Uterus (tissue), 4 donors: ENCODE measurements at places on chromosomes 6 and 20.

- DNase-seq = no peak
These were observed 50.7 kb downstream of the PPP1R3G start for GRCh38 chr6:5135788-5136376.

- DNase-seq = no peak
These were observed 189.7 kb downstream of the EDN1 start for GRCh38 chr6:12479881-12480280.

DNA sequence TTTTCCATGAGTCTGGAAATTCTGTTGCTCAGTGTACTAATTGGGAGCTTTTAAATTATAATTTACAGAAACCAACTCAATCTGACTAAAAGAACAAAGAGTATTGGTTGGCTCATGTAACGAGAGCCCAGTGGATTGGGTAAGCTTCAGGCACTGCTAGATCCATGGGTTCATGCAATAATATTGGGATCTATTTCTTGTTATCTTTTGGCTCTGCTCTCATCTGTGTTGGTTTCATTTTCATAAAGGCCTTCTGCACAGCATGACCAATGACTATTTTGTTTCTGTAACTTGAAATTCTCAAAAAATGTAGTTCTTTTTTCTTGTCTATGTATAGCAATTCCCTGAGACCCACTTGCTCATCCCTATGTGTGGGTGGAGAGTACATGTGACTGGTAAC lies 12.0 kb downstream of the SLC2A10 start:
- DNase-seq = no peak

DNA sequence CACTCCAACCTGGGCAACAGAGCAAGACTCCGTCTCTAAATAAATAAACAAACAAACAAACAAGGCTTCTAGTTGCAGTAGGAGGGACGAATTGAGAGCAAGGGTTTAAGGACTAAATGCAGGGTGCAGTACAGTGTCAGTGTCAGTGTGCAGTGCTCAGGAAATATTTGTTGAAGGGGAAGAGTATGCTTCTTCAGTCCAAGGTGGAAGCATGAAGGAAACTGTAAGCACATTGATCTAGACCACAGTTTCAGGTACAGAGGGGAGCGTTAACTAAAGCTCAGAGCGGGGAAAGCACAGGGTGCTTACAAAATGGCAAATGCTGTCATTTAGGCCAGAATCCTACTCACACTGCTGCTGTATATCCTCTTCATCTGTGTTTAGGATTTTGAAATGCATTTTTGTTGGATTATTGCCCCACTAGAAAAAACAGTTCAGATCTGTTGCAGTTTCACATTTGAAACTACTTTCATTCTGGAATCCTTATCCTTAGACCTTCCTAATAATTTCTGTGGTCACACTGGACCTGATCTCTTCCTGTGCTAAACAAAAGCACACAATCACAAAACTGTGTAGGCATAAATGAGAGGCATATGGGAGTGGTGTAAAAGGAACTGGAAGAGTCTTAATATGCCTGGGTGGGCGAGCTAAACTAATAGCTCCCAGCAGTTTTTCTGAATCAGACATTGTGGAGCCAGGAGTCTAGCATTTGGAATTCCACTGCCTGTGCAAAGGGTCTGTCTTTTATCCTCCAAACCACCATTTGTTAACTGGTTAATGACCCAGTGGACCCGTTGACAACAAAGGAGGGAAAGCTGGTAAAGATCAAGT lies 41.4 kb downstream of the CBFA2T2 start:
- no peak for DNase-seq

DNA sequence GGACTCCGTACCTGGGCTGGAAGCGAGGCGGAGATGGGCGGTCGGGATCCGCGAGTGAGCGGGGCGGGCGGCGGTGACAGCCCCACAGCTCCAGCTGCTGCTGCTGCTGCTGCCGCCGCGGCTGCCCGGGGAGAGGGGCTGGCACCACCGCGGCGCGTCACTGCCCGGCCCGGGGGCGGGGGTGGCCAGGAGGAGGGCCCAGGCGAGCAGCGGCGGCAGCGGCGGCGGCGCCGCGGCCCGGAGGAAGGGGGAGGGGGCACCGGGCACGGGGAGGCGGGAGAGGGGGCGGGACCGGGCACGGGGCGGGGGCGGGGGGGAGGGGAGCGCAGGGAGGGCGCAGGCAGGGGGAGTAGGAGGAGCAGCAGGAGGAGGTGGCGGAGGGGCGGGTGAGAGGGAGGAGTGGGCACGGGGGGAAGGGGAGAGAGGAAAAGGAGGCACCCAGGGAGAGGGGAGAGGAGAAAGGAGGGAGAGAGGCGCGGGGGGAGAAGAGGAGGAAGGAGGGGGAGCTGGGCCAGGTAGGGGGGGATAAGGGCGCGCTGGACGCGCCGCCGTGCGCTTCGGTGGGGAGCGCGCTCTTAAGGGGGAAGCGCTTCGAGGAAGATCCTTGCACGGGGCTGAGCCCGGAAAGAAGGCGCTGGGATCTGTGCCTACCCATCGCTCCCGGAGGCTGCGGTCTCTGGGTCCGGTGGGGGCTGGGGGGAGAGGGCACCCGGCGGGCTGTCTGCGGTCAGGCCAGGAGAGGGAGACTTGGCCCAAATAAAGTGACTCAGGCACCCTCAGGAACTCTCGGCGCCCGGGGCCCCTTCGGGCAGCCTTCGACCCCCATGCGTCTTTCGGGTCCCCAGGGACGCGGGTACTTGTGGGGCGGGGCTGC lies 101.5 kb downstream of the NOL4L start:
- no peak for DNase-seq

- no peak for DNase-seq
These were observed 1531.1 kb downstream of the KHDRBS2 start for GRCh38 chr6:60754879-60755278.
